ENCODE measurements at places on chromosomes 7 and 10. TPM values are rescaled to one million over a fixed set of nuclear protein-coding genes. Genes with fewer than 3 reads are reported as not detected.

The IDI2 gene
- total RNA-seq, result 0.24 TPM

The CYP3A4 gene
- total RNA-seq, result not detected

The DENND2A gene
- total RNA-seq, result 9.2 TPM

The IGF2BP3 gene
- not detected for total RNA-seq

The TMEM139 gene
- total RNA-seq, result 12.3 TPM

The CCDC71L gene
- total RNA-seq, result 17.5 TPM

The PTPRZ1 gene
- 2.6 TPM for total RNA-seq

GRCh38 chr7:2105917-2106316 lies 126.8 kb downstream of the MAD1L1 start:
- no peak for DNase-seq

GRCh38 chr7:133152875-133153274 lies 71.0 kb upstream of the CHCHD3 start:
- no peak for DNase-seq

DNA sequence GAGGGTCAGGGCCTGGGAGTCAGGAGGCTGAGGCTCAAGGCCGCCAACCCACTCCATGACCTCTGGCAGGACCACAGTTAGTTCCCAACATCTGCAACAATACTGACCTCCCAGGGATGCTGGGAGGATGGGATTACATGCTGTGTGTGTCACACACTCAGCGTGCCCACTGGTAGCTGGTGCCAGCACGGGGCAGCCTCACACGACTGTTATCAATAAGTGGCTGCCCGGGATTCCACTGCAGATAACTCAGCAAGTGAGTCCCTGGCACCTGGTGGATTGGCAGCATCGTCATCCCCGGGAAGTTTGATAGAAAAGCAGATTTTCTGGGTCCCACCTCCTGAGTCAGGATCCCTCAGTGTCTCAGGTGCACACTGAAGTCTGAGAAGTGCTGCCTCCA lies 110.3 kb downstream of the SLIT1 start:
- no peak for DNase-seq

DNA sequence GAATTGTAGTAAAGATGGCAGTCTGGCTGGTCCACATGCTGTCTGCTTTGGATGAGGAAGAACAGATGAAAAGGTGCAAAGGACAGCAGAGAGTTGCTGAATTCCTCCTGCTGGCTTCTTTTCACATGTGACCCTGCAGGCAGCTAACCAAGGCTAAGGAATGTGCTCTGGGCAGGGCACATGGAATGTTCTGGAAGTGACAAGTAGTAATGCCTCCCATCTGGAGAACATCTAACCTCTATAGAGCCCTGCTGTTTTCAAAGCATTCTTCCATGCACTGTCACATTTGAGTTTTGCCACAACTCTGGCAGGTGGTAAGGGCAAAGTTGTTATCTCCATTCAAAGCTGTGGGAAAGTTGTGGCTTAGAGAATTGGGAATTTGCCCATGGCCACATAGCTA lies 208.8 kb downstream of the STK31 start:
- no peak for DNase-seq

DNA sequence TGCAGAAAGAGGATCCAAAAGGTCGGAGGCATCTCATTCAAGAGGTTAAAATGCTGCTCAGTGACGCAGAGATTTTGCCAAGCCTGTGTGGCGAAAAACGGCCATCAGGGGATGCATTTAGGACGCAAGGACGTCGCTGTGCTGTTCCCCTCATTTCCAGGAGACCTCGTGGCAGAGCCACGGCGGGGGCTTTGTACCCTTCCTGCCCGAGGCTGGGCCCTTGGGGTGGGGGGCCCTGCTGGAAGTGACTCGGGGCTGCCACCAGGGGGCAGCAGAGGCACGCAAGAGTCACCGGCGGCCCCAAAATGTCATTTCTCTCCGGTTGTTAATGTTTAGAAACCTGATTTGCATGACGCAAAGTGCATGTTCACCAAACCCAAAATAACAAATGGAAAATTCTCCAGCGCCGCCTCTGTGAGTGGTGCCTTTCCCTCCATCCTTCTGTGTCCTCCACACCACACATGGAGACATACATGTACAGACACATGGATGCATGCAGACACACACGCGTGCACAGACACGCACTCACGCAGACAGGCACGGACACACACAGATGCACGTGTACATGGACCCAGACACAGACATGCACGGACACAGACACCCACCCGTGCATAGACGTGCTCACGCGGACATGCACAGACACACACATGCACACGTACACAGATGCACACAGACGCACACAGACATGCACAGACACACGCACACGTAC lies 51.0 kb upstream of the NKX6-2 start:
- DNase-seq, result no peak

DNA sequence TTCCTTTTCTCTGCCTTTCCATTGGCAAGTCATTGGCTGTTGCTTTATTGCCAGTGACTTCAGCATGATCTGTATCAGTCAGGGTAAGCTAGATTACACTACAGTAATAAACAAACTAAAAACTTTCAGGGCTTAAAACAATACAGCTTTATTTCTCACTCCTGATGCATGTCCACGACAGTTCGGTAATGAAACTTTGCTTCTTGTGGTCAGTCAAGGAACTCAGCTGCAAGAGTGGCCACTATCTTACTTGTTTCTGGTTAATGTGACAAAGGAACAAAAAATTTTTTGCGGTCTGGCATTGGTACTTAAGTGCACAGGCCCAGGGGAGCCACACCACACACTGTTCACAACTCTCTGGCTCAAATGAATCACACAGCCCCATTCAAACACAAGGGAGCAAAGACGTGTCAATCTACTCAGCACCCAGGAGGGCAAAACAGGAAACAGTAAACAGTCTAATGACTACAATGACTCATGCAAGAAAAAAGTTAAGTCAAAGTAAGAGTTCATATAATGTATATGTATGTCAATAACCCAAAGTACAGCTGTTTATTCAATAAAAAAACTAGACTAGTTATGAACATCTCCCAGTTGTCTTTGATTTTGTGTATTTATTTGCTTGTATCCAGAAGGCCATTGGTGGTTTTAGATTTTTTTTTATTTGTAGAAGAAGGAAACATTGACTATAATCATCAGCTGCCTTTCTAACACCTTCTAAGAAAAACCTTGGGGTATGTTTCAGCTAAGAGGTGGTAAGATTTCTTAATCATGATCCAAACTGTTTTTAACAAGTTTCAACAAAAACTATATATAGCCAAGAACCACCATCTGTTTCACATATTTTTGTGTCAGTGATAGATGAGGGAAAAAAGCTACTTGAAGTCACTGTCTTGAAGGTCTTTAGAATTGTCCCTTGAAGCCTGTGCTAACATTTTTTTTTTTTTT lies 134.4 kb upstream of the FAM3C start:
- peak; percentile 59 for DNase-seq

GRCh38 chr10:43177595-43177994 lies 39.4 kb downstream of the CSGALNACT2 start:
- no peak for DNase-seq

GRCh38 chr7:157751951-157752673 lies 415.3 kb downstream of the DNAJB6 start:
- no peak for DNase-seq

DNA sequence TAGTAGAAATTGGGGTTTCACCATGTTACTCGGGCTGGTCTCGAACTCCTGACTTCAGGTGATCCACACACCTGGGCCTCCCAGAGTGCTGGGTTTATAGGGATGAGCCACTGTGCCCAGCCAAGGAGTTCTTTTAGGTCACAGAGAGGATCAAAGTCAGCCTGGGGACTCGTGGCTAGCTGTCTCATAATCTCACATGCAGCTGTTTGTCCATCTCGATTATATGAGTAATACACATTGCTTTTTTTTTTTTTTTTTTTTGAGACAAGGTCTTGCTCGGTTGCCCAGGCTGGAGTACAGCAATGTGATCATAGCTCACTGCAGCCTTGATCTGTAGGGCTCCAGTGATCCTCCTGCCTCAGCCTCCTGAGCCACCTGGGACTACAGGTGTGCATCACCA lies 2.2 kb downstream of the IFT22 start:
- DNase-seq, result no peak

DNA sequence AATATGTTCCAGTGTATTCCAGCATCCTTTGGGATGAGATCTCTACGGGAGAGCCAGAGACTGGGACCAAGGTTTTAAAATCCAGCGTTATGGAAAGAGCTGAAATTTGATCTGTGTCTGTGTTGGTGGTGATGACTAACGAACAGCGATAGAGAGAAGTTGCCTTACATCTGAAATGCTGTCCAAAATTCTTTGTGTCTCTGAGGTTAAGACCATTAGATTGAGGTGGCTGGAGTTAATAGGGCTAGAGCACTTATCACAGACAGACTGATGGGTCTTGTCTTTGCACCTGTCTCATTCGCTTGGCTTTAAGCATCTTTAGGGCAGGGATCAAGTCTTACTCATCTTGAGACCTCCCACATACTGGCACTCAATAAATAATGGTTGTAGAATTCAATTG lies 41.0 kb upstream of the RAPGEF5 start:
- no peak for DNase-seq

DNA sequence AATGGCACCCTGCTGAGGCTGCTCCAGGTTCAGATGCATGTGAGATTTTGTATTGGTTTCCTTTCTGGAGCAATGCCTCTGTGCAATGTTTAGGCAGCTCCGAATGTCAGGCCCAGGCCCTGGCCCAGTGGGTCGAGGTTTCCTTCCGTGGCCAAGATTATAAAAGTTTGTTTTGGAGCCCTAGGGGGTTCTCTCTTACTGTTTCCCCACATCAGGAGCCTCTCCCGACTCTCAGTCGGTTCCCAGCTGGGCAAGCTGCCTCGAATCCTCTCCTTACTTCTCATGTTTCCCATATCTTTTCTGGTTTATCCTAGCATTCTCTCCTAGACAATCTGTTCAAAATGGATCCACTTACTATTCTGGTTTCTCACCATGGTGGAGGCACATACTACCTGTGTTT lies 11.0 kb downstream of the TMEM140 start:
- no peak for DNase-seq

- DNase-seq, result no peak
Observed at GRCh38 chr10:9635691-9636090, 1382.0 kb upstream of the CELF2 start.

GRCh38 chr10:72079356-72079755 lies 9.0 kb downstream of the SPOCK2 start:
- DNase-seq, result no peak

DNA sequence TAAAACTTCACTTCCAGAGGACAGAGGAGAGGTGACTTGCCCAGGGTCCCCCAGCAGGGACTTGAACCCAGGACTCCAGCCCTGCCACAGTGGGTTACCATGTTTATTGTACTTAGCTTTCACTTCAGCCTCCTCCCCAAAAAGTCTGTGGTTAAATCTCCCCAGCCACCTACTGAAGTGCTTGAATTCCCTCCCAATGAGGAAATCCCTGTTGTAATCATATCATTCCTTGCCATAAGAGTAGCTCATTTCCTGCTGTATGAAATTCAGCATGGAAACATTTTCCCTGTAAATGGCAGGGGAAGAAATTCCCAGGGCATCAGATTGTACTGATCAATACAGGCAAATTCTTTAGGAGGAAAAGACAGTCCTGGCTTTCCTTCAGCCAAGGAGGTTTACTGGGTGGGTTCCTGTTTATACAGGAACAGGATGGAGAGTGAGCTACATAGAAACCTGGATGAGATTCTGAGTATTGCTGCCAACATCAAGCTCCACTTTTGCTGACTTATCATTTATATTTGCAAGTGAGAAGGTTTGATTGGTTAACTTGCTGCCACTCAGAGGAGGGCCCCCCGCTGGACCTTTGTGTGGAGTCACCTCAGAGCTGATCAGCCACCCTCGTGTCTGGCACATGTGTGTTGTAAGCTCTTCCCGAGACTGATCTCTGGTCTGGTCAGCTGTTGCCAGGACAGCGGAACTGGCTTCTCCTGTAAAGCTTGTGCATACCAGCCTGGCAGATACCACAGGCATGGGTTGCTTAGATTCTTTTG lies 16.4 kb upstream of the PDZD8 start:
- DNase-seq, result no peak

DNA sequence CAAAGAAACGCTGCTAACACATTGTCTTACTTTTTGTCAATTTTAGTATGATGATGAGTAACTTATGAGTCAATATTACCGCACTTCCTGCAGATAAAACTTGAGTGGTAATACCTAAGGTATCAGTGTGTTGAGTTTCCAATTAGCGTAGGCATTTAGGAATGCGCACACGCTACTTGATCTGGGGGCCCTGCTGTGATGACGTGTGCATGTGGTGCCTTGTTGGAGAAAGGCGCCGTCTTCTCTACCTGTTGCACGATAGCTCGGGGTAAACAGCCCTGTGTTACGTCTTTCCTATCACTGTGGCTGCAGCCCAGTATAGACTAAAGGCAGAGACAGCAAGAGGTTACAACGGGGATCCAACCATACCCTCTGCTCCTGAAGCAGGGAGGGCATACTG lies 476.8 kb upstream of the ADARB2 start:
- no peak for DNase-seq

- no peak for DNase-seq
Observed at GRCh38 chr10:75672111-75672671, 240.8 kb downstream of the LRMDA start.

- DNase-seq, result peak; percentile 90
Observed at GRCh38 chr10:71963351-71964097, 671 bp upstream of the CHST3 start.

- DNase-seq, result no peak
Observed at GRCh38 chr7:39838326-39838725, 111.7 kb upstream of the CDK13 start.

DNA sequence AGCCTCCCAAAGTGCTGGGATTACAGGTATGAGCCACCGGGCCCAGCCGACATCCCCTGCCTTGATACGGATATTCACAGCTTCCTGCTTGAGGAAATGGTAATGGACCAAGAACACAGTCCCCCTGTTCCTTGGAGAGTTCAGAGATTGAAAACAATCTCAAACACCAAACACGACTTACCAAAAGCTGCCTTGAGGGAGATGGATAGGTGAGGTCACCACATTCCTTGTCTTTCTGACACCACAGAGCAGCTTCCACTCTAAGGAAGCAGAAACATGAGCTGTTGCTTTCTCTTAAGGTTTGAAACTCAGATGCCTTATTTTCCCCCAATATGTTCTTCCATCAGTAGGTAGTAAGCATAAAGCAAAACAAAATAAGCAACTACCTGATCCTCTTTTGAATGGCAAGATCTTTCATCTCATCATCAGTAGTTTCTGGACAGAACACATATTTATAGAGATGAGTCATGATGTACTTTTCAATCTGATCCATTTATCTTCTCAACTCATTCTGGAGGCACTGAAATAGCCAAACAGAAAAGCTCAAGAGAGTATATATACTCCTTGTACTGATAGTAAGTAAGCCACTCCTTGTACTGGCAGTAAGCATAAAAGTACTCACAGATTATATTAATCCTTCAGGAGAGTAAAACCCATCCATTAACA lies 199.1 kb upstream of the KCTD7 start:
- DNase-seq, result no peak

GRCh38 chr10:85548034-85548433 lies 818.6 kb downstream of the GRID1 start:
- no peak for DNase-seq

DNA sequence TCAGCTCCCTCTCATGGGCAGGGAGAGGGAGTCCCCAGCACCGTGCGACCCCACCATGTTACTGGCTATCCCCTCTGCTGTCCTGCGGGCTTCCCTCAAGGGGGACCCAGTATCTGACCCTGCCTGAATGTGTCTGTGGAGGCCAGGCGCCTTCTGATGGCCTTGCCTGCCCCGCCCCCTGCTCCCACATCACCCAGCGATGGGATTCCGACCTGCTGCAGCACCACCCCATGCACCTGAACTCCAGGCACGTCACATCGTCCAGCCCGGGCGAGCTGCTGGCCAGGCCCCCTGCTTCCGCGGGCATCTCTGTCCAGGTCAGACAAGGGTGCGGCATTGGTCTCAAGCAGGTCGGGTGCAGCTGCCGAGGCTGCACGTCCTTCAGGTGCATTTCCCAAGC lies 19.0 kb downstream of the LRRC27 start:
- no peak for DNase-seq
